BE2C (cell line): ENCODE measurements at places on chromosomes 2 and 18.

DNA sequence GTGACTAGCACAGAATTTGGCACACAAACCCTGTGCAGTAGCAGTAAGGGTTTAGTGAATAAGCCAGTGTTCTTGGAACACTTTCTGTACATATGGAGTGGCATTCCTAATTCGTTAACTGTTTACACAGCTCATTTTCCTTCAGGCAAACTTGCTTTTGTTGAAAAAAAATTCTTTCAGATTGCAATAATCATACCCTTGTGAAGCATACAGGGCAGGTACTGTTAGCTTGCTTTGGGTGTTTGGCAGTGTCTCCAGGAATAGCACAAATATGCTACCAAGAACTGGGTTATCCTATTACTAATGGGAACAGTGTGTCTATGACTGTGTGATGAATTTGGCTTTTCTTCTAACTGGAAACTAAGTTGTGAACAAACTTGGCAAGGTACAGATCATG is 33.4 kb downstream of the UGP2 start:
- no peak for DNase-seq

DNA sequence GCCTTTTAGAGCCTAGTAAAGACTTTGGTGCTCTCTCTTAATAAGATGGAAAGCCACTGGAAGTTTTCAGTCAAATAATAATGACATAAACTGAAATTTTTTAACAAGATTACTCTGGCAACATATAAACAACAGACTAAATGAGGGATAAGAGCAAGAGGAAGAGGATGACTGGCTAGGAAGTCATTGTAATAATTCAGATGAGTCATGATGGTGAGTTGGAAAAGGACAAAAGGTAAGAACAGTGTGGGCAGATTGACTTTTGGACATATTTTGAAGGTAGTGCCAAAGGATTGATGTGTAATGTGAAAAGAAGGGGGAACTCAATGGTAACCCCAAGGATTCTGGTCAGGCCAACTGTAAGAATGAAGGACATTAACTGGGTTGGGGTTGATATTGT is 310.3 kb downstream of the NOL4 start:
- no peak for DNase-seq

DNA sequence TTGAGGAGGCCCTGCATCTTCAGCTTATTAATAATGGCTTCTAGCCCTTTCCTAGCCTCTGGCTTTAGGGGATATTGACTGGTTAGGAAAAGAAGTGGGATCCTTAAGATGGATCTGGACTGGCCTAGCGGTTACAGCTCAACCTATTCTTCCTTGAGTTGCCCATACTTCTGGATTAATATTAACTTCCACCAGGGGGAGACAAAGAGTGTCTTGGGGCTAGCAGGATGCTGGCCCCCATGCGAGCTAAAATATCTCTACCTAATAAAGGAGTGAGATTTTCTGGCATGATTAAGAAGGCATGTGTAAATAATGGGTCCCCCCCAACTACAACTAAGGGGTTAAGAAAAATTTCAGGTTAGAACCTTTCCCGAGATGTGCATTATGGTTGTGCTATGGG is 23.2 kb upstream of the PLA2R1 start:
- no peak for DNase-seq

DNA sequence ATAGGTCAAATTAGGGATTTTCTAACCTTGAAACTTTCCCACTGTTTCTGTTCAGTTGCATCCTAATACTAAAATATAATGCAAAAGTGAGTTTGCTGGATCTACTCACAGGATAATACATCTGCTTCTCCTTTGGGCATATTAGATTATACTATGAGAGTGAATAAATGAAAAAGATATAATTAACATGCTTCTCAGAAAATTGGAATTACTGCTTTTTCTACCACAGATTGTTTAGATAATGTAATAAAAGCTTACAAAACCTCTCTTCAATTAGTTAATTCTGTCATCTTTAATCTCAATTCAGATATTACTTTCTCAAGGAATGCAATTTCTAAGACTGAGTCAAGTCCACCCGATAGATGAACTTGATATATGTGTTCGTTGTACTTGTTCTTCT is 1077.2 kb upstream of the CDH2 start:
- DNase-seq = no peak

GRCh38 chr2:221518935-221519625 is 53.0 kb downstream of the EPHA4 start:
- DNase-seq = no peak

DNA sequence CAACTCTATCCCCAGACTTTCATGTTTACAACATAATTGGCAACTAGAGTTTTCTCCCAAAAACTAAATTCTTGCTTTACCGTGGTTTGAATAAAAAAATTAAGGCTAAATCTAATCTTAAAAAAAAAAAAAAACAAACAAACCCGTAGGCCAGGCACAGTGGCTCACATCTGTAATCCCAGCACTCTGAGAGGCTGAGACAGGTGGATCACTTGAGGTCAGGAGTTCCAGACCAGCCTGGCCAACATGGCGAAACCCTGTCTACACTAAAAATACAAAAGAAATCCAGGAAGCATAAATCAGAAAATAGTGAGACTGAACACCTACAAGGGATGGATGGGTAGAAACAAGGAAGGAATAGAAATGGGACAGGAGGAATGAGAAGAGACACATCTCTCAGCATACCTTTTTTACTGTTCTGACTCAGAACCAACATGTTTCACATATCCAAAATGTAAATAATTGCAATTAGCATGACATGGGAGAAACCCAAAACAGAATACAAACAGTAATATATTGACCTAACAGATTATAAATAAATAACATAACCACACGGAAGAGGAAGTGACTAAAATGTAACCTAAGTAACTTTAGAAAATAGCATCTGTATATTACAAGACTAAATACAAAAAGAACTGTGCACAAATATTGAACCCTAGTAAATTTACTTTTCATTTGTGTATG is 17.5 kb downstream of the MGAT4A start:
- no peak for DNase-seq

DNA sequence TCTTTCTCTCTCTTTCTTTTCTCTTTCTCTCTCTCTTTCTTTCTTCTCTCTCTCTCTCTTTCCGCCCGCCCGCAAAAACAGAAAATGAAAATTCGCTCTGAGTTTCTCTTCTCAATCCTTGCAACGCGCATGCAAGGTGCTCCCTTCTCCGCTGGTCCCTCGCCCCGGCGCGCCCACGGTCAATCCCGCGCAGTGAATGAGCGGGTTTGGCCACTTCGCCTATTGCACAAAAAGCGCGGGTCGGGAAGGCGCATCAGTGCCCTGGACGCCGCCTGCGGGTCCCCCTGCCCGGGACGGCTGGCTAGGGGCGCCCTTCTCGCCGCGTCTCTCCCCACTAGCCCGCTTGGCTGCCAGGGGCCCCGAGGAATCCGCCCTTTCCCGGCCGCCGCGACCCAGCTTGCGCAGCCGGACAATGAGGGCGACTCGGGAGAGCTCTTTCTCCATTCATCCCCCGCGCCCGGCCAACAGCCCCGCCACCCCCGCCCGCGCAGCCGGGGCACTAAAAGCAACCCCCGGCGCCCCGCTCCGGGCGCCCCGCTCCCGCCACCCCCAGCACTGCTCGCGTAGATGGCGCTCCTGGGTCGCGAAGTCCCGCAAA is 706 bp downstream of the LAMA1 start:
- DNase-seq = no peak

- DNase-seq = no peak
Measured at GRCh38 chr2:231276987-231277386, 78.6 kb downstream of the ARMC9 start.

GRCh38 chr2:28894470-28895188 is at the start of gene WDR43:
WDR43 (plus strand) TSS chr2:28894667; CDS start chr2:28894699, 32 bp downstream.
- DNase-seq = peak; percentile 99
